ENCODE measurements at places on chromosomes 16 and 17.

DNA sequence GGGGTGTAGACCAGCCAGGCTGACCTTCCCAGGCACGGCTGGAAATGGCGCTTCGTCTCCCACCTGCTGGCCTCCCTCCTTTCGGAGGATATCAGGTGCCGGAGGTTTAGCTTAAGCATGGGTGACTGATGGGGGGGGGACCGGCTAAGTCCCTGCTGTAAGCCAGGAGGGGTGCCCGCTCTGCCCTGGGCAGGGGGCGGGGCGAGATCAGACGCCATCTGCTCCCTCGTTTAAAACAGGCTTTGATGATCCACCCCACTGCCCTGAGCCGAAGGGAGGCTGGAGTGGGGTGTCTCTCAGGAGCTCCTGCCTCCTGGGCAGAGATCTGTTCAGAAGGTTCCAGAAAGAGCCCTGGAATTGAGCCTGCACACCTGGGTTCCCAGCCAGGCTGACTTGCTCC, 26.0 kb downstream of the C16orf74 start:
- no peak for DNase-seq

DNA sequence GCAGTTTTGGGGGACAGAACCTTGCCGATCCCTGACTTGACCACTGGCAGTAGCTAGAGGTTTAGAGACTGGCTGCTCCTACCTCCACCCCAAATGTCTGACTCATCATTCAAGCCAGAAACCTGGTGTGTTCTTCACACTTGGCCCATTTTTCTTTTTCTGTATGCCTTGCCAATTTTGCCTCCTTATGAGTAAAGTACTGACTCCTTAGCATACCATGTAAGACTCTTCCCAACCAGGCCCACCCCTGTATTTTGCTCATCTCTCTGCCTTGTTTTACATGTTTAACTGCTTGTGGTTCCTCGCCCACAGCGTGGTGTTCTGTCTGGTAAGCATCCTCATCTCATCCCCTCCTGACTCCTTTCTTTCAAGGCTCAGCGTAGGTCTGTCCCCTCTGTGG, 37.9 kb downstream of the NUP88 start:
- DNase-seq = no peak

GRCh38 chr17:10789694-10790271, 14.1 kb downstream of the TMEM238L start:
- no peak for DNase-seq

DNA sequence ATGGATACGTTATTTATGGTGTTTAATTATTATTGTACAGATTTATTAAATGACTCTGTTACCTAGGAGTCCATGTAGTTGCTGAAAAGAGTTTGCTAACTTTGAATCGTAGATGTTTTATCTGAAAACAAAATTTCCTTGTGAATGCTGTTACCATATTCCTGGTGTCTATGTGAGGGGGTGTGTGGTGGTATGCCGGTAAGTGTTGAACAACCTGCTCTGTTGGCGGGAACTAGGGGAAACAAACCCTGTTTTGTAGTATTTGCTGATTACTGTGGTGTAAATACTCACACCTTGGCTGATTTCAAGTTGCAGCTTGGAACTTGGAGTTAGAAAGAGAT, 386.4 kb downstream of the WWOX start:
- DNase-seq = no peak

GRCh38 chr17:21170809-21171208, 43.2 kb downstream of the TMEM11 start:
- no peak for DNase-seq

DNA sequence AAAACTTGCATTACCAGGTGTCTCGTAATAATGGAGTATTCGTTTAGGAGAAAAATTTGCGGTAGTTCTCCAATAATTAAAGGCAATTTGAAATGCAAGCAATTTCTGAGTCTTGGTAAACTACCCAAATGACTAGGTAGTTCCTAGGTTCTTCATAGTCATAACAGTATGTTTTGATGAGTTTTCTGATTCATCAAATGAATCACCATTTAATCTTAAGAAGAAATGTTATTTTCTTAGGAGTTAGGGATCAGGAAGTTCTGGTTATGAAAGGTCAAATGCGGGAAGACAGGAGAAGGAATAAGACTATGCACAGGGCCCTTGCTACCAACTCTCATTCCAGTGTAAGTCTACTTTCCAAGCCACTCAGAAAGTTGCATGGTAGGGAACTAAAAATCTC, 221.5 kb upstream of the SOX9 start:
- no peak for DNase-seq

DNA sequence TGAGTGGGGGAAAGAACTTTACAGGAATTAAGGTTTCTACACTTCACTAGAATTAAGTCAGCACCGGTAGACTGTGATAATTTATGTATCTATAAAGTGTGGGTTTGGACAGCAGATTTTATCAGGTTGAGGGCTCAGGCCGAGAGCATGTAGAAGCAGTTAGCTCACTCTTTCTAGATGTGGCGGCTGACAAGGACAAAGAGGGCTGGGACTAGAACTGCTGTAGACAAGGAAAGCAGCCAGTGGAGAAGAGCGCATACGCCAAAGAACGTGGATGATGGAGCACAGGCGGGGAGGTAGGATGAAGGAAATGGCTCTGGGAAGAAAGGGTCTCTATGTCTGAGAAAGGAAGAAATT, 504 bp upstream of the GOSR1 start:
- DNase-seq = peak; percentile 25

DNA sequence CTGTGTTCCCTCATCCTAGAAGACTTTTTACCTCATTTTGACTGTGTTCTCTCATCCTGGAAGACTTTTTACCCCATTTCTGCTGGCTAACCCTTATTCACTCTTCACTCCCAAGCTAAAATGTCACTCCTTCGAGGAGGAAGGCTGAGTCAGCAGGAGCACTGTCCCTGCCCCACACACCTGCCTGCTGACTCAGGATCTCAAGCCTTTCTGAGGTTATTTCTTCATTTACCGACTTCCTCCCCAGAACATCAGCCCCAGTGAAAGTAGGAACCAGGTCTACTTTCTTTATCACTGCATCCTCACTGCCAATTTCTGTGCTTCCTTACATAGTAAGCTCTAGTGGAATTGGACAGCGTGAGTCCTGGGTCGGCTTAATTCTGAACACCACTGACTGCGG, 220.6 kb downstream of the HS3ST4 start:
- no peak for DNase-seq

DNA sequence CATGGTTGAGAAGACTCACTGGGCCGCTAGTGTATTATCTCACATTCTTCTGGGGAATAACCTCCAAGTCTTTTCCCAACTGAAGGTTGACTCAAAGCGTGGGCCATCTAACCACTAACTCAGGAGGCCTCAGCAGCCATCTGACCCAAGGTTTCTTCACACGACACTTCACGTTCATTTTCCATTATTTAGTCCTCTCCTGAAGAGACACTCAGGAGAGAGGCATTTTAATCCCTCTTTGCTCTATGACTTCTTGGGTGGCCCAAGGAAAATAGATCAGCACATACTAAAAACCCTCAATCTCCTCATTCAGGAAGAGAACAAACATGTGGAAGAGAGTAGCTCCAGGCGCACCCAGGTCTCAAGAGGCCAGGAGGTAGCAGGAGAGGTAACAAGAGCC, 252.8 kb upstream of the FOXF1 start:
- no peak for DNase-seq

DNA sequence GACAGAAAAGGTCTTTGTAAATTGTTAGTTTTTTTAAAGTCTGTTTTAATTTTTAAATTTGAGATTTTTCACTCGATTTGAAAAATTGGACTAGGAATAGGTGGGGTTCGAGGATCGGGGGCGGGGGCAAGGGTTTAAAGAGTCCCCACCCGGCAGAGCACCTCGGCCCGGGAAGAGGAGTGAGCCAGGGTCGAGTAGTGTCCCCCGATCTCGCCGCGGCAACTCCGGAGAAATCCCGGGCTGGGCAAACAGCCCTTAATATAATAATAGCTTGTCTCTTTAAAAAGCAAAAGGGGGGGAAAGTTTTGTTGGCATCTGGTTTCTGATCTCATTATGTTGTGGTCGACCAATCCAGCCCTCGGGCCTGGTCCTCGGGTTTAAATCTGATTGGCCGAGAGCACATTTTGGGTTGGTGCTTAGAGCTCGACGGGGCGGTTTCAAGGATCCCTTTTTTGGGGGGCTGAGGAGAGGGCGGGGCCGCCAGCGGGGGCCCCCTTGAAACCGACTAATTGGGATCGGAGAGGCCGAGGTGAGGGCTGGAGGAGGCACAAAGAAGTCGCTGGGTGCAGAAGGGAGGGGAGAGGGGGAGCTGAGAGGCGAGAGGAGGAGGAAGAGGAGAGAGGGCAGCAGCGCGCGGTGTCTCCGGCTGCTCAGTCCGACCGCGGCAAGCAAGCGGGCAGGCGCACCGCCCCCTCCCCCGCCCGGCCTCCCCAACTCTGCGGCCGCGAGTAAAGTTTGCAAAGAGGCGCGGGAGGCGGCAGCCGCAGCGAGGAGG, at the start of gene FZD2:
Gene FZD2 (plus strand): TSS at position 653 of the 775 bp plus-strand sequence. CDS start 205 bp downstream, outside the sequence.
- peak; percentile 45 for DNase-seq

GRCh38 chr16:84673561-84673960, 25.2 kb downstream of the KLHL36 start:
- DNase-seq = no peak

DNA sequence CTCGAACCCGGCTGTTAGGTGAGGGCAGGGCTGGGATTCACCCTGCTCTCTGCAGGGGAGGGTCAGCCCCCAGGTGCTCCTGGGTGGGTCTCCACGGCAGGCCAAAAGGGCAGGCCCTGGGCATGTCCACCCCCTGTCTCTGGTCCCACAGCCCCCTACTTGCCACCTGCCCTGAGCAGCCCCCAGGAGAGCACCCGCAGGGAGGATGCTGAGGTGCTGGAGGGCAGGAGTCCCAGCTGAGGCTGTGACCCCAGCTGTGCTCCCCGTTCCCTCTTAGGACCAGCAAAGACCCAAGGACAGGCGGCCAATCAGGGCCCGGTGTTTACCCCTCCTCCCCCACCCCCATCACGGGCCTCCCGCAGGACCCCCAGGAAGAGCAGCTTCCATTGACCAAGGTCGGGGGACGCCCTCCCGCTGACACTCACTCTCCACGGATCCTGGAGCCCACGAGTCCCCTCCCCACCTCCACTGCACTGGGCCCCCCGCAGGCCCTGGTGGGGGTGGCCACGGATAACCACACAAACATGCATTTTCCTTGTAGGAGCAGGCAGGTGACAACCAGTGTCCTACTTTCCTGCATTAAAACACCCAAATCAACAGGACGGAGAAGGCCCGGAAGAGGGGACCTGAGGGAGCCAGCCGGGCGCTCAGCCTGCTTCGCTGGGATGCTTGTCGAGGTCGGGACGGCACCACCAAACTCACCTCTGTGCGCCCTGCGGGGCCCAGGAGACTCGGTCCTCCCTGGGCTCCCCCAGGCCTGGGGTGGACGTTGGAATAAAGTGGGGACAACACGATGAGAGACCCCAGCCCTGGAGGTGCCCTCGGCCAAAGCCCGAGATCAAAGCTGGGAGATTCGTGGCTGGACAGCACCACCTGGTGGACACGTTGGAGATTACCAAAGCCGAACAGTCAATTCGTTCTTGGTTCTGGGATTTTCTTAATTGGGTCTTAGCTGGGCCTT, 22.5 kb upstream of the ENPP7 start:
- DNase-seq = peak; percentile 66

DNA sequence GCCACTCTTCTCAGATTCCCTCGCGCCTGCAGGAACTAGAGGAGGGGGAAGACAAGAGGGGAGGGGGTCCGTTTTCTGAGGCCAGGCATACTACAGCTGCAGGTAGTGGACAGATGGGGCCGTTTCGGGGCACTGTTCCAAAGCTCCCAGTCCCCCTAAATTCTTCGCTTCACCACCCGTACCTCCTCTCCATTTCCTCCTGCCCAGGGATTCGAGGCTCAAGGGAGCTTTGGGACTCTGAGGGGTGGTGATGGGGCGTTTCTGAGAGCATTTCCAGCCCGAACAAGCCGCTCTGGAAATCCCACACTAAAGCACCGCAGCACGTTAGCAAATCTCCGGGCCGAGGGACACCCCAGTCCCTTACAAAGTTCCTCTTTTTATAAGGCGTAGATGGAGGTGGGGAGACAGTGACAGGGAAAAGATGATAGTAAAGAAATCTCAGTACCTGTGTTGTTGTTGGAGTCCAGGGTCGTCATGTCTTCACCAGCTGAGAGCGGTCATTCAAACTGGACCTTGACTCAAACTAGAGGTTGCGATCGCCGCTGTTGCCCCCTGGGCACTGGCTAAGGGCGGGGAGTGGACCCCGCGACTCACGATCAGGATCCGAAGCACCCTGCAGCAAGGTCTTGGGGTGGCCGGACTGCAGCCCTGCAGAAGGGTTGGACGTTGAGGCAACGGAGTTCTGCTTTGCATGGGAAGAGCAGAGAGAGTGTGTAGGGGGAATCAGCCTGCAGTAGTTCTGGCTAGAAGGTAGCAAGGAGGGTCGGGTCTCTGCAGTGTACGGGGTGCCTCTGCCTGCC, 570 bp downstream of the NR1D1 start:
- no peak for DNase-seq

- no peak for DNase-seq
Observed at GRCh38 chr16:51549836-51550235, 398.8 kb upstream of the SALL1 start.

DNA sequence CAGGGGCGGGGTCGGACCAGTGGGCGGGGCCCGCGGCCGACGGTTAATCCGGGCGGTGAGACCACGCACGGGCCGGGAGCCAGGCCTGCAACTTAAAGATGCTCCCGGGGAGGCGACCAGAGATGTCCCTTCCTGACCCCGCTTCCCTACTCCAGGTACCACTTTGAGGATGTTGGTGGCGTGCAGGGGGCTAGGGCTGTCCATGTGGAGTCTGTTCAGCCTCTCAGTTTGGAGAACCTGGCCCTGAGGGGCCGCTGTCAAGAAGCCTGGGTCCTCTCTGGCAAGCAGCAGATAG, 580 bp downstream of the RANGRF start:
- DNase-seq = no peak

DNA sequence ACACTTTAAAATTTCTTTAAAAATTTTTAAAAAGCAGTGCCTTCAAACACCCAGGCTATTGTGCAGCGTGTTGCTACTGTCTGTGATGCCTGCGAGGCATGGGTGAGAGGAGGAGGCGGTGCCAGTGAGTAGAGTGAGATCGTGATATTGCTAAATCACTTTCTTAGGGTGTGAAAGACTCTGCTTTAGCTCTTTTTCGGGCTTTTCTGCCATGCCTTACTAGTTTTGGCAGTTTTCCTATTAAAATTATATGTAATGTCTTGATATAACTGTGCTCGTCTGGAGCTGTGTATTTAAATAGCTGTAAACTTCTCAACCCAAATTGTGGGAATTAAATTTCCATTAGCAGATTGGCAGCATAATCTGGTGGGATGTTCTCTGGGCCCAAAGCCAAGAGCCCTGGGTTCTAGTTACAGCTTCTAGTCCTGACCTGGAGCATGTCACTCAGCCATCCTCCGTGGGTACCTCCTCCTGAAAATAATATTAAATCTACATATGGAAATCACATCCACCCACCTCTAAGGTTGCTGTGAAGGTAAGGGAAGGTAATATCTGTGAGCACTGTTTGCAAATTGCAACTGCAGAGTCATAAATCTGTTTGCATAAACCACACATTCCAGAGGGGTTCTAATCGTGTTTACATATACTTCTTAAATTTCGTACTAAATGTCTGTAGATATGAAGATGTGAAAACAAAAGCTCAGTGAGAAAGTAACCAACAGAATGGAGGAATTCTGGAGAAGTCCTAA, 264.3 kb upstream of the CACNG5 start:
- no peak for DNase-seq

DNA sequence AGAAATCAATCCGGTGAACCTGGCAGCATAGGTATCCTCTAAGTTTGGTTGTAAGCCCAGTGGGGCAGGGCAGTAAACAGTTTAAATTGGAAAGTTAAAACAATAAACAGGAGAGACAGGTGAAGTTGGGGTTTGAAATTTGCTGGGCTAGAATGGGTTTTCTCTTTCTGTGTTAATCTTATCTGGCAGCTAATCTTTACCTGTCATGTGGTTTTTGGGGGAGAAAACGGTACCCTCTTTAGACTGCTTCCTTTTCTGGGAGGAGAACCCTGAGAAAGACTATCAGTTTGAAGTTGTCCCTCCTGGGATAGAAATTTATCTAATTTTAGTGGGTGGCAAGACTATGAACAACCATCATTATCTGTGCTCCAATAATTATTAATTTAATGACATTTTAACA, 24.0 kb downstream of the CDH13 start:
- no peak for DNase-seq

Data from stimulated activated CD4-positive, alpha-beta T cell treated with anti-CD3 and anti-CD28 coated beads, Interleukin-4, amount 100 ng/mL, for 24 hours (primary cell).